ENCODE measurements at places on chromosomes 11 and 22.

- DNase-seq: no peak
Measured at GRCh38 chr11:45344028-45344427, 57.9 kb upstream of the SYT13 start.

DNA sequence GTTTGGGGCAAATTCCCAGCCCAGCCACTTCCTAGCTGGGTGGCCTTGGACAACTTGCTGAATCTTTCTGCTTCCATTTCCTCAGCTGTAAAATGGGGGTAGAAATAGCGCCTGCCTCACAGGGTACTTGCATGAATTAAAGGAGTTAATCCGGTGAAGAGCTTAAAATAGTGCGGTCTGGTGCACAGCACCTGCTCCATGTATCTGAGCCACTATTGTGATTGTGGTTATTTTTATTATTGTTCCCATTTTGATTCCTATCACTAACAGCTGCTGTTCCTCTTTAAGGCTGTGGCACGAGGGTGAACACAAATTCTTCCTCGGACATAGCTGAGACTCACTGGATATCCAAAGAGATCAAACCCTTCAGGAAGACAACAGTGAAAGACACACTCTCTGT lies 46.9 kb upstream of the TP53I11 start:
- DNase-seq: no peak

GRCh38 chr11:121426476-121427399 lies 25.4 kb upstream of the SORL1 start:
- DNase-seq: no peak

GRCh38 chr11:66510990-66511339 lies 530 bp downstream of the BBS1 start:
- no peak for DNase-seq

GRCh38 chr11:27296497-27296896 lies 66.5 kb downstream of the CCDC34 start:
- no peak for DNase-seq

GRCh38 chr11:9396310-9396709 lies 11.9 kb downstream of the IPO7 start:
- DNase-seq: no peak

DNA sequence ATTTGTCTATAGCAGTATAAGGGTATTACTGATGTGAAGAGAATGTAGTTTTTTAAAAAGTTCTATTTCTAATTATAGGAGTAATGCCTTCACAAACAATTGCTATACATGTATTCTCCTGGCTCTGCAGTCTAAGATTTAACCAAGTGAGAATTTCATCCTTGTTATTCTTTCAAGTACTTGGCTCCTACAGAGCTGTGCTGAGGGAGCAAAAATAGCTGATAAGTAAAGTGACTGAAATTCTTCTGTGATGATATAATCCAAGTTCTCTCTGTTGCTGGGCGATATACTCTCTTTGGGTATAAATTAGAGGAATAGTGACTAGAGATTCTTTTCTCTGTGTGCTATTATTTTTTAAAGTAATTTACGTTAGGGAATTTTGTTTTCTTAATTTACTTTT lies 68.0 kb downstream of the PGR start:
- DNase-seq: no peak

GRCh38 chr22:36580846-36581245 lies 51.9 kb upstream of the EIF3D start:
- DNase-seq: no peak

DNA sequence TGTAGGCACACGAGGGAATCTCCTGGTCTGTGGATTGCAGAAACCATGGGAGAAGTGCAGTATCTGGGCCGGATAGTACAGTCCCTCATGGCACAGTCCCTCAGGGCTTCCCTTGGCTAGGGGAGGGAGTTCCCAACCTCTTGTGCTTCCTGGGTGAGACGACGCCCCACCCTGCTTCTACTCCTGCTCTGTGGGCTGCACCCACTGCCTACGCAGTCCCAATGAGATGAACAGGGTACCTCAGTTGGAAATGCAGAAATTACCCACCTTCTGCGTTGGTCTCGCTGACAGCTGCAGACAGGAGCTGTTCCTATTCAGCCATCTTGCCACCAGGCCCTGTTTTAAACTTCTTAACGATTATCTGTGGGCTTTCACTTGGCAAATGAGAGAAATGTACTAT lies 157.2 kb upstream of the CARD18 start:
- no peak for DNase-seq

Data from SK-N-MC (cell line).